ENCODE measurements at places on chromosomes 11 and 22.

DNA sequence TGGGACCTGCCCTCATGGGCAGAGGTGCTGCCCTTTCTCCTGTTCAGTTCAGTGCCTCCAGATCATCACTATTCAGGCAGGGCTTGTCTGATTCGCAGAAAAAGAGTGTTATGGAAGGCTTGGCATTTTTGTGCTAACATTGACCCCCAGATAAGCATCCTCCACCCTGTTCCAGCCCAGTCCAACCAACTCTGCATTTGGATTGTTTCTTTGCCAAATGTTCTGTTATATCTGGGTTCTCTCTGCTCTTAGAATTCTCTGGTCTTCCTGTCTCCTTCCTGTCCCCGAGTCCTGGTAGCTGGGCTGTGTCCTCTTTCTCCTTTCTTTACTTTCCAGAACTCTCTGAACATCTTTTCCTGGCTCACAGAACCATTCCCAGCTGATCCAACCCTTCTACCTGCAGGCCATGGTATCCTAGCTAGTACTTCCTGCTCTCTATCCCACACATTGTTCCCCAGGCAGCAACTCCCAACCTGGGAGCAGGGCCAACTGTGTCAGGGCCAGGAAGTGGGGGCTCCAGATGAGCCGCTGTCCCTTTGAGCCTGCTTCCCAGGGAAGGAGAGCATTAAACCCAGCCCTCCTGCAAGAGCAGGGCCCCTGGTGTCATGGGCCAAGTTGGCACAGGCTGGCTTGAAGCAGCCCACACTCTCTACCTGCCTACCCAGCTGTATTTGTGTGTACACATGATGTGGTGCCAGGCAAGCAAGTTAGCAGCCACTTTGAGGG lies 280.7 kb upstream of the CADM1 start:
- no peak for DNase-seq
- peaks cover 15% of the 10 kb centered on the region for H3K4me1 ChIP-seq
- H3K4me3 ChIP-seq, result no peak overlapping the region
- peaks cover 6% of the 10 kb centered on the region for H3K36me3 ChIP-seq
- H3K27ac ChIP-seq, result no peak overlapping the region

DNA sequence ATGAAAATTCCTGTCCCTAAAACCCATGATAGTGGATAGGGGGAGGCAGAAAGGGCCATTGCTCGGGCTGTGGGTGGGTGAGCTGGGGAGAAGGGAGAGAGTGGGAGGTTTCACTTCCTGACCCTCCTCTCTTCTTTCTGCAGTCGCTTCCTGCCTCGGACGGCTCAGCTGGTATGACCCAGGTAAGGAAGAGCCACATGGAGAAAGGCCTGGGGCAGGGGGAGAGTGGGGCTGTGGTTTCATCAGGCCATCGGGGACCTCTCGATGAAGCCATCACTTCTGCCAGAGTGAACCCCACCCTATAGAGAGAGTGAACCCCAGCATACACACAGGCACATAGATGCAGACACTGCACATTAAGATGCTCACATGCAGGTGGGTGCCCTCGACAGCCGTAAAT lies 12.6 kb downstream of the CD5 start:
- H3K4me3 ChIP-seq, result no peak overlapping the region
- peak overlapping the region; percentile 77 for H3K27ac ChIP-seq
- H3K4me1 ChIP-seq, result peaks cover 55% of the 10 kb centered on the region
- H3K27me3 ChIP-seq, result peaks cover 4% of the 10 kb centered on the region

- no peak for DNase-seq
- H3K36me3 ChIP-seq, result no peaks in the 10 kb centered on the region
- peaks cover 61% of the 10 kb centered on the region for H3K27me3 ChIP-seq
- H3K27ac ChIP-seq, result no peak overlapping the region
- H3K4me3 ChIP-seq, result no peak overlapping the region
These were observed 114.4 kb downstream of the OSBP2 start for GRCh38 chr22:30809086-30809485.

DNA sequence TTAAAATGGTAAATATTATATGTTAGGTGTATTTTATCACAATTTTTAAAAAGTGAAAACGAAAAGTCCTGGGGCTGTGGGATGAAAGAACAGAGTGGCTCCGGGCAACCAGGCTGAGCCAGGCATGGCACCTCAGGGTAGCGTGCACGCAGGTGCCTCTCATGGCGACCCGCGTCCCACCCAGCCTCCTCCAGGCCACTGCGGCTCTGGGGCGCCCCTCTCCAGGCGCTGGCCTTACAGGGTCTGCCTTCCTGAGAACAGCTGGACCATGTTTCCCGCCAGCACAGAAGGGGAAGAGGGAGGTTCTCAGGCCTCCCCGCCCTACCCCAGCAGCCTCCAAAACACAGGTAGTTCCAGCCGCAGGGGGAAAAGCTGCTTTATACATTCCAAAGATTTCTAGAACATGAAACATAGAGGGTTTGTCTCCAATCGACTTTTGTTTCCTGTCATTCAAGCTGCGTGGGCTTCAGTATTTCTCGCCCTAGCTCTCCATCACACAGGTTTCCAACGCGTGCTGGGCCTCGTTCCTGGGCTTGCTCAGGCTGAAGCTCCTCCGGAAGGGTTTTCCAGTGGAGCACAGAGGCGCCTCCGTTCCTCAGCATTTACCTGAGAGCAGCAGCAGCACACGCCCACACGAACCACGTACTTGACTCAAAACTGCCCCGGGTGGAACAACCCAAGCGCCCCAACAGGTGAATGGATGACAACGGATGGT lies 10.5 kb downstream of the EHD1 start:
- H3K27ac ChIP-seq, result peak overlapping the region; percentile 25
- peaks cover 73% of the 10 kb centered on the region for H3K4me1 ChIP-seq
- H3K4me3 ChIP-seq, result no peak overlapping the region
- peaks cover 2% of the 10 kb centered on the region for H3K27me3 ChIP-seq
- no peak for DNase-seq

Data from nephron progenitor cell (in vitro differentiated cells).